ENCODE measurements at places on chromosomes 6 and 20.
A peak's percentile ranks its signal among the peaks of the same experiment; 100 is the strongest.

- no peak for DNase-seq
These were observed 73.8 kb upstream of the TULP1 start for GRCh38 chr6:35586542-35586941.

GRCh38 chr20:38485041-38485440, 12.4 kb downstream of the RALGAPB start:
- DNase-seq, result no peak

DNA sequence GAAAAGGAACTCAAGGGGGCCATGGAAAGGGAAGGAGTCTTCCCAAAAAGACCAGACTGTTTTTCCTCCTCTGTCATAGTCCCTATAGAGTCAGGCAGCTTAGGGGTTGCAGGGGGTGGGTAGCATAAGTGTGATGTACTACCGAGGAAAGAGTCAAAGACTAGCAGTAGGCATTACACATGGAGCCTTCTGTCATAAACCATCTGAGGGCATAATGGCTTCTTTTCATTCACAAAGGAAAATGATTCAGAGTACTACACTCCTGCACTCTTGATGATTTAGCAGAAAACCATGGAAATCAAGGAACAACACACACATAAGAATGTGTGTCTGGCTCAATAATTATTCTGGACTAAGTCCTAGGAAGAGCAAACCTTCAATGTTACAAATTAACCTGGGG, 14.9 kb downstream of the PLN start:
- no peak for DNase-seq

- DNase-seq, result no peak
These were observed 173.2 kb downstream of the PDE7B start for GRCh38 chr6:136024711-136025110.

DNA sequence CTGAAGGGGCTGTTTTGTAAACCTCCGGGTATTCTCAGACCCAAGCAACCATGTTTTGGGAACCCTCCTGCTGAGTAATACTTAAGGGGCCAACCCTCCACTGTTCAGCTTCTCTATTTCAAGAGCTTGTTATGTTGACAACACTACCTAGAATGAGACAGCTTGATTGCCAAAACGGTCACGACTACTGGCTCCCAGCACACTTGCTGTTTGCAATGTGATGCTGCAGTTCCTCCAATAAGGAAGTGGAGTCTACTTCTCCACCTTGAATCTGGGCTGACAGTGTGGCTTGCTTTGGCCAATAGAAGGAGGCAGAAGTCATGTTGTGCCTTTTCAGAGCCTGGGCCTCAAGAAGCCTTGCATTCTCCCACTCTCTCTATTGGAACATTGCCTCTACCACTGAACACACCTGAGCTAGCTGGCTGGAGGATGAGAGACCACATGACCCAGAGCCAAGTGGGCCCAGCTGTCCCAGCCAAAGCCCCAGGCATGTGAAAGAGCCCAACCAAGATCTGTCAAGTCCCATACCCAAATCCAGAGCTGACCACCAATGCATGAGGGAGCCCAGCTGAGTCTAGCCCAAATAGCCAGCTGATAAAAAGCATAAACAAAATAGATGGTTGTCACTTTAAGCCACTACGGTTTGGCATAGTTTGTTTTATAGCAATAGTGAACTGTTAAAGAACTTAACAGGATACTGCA, 108.0 kb downstream of the PRND start:
- peak; percentile 79 for DNase-seq

DNA sequence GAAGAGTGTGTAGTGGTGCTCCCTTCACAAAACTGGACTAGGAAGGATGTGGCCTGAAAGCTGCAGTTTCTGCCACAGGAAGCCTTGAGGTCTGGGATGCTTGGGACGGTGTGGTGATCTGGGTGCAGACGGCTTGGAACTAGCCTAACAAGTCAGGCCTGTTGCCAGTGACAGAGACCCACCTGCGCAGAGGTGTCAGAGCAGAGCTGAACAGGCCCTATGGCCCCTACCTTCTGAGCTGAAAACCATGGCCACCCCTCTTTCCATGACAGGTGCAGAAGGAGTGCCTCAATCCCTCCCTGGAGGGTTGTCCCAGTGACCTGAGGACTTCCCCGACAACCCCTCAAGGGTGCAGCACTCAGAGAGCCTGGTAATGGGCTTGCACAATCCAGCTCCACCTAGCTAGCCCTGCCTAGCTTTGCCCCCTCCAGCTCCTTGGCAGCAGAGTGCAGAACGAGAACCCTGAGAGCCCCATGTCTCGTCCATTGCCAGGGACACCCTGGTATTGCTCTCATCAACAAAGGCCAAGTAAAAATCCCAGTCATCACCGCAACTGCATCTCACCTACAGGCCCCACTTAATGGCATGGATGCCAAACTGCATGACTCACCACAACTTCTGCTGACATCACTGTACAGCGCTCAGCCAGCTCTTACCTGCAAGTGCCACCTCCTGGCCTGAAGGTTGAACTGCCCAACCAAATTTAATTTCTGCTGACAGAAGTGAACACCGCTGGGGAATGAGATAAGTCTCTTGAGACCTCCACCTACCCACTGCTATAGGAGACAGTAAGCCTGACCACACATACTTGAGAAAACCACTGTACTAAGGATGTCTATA, 563.1 kb downstream of the TFAP2A start:
- DNase-seq, result no peak

GRCh38 chr6:35451354-35452182, 570 bp upstream of the FANCE start:
- no peak for DNase-seq

GRCh38 chr20:438571-439469, 23.5 kb downstream of the TBC1D20 start:
- no peak for DNase-seq

- no peak for DNase-seq
These were observed 174.8 kb upstream of the HEY2 start for GRCh38 chr6:125574604-125575003.

DNA sequence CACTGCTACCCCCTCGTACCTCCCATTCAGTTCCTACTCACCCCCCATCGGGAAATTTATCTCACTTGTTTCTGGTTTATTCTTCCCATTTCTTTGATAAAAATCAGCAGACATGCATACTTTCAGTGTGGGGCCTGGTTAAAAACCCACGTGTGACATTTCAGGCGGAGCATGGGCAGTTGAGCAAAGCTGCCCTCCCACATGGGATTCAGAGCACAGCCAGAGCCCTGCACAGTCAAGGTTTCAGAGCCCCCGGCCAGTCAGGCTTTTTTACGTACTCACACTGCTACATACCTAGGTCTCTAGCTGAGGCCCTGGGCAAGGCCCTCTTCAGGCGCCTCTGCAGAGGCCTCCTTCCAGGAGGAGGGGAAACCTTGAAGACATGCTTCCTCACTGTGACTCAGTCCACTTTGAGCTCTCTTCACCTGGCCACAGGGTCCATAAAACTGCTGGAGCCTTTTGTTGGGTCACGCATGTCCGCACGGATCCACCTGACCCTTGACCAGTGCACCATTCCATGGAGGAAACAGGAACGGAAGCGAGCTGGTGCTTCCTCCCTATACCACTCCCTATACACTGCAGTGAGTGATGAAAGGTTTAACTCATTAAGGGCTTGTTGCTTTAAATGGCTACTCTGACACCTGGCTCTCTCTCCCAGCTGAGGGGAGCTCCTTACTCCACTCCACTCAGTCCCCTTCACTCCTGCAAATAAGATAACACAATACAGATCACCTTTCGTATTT, 713.3 kb downstream of the PRKN start:
- DNase-seq, result no peak

- no peak for DNase-seq
These were observed 107.7 kb upstream of the RALGAPA2 start for GRCh38 chr20:20820104-20820503.

All from vagina (tissue), 2 donors.